ENCODE measurements at places on chromosomes 1 and 21.

DNA sequence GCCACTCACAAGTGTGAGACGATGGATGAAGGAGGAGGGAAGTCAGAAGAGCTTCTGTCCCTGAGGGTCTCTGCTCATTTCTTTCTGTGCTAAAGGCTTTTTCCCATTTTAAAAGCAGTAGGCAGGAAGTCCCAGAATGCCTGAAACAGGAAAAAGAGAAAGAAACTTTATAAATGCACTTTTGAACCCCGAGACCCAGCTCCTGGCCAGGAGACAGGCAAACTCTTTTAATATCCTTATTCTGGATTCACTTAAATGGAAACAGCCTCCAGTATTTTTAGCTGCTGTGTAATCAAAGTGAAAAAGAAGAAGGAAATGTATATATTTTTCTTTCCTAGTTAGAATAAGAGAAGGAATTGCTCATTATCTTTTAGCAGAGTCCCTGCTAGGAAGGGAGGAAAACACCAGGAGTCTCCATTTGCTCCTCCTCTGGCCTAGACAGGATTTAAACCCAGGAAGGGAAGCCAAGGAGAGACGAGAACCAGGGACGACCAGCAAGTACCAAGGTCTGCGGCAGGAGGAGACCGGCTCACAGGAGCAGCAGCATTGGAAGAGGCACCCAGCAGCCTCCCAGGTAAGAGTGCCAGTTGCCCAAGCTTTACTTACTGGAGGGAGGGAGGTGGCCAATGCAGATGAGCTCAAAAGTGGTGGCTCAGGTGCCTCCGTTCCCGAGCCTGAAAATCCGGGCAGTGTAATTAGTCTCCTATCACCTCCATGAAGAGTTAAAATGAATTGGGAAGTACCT lies at the start of gene TNN:
TSS of gene TNN (plus strand) at position 472 of the 745 bp plus-strand sequence. CDS start 9,586 bp downstream, outside the sequence.
- no peak for DNase-seq

GRCh38 chr1:111980686-111981085 lies 8.8 kb downstream of the KCND3 start:
- no peak for DNase-seq

- no peak for DNase-seq
Measured at GRCh38 chr1:156559797-156560385, 12.5 kb downstream of the IQGAP3 start.

DNA sequence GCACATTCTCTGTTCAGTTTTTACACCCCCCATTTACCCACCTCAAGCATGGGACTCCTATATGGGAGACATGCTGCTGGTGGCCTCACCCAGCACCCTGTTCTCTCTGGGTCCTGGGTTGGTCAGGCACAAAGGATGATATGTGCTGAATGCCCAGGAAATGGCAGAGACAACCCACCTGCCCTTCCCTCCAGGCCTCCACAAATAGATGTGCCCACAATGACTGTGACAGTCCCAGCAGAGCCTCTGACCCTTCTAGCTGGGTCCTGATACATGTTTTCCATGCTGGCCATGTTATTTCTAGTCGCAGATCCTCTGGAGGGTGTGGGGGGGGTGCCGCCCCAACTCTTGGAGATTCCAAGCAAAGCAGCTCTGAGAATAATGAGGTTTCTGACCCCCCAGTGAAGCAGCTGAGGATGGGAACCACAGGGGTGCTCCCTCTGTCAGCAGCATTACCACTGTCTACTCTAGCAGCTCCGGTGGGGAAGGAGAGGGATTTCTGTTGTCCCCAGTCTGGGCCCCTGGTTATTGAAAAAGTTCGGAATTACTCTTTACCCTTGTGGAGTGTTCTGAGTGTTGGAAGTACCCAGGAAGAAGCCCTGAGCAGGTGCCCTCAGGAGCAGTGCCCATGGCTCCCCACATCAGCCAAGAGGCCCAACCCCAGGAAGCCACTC lies 1.2 kb upstream of the CCDC28B start:
- no peak for DNase-seq

- no peak for DNase-seq
Measured at GRCh38 chr1:43924516-43924915, 9.1 kb upstream of the ARTN start.

GRCh38 chr21:43703035-43703880 lies 15.7 kb upstream of the PDXK start:
- DNase-seq: no peak
